ENCODE measurements at places on chromosomes 12 and 14. TPM values are rescaled to one million over a fixed set of nuclear protein-coding genes. Genes with fewer than 3 reads are reported as not detected.

GRCh38 chr12:11768233-11768965 is 118.9 kb downstream of the ETV6 start:
- no peak for DNase-seq

DNA sequence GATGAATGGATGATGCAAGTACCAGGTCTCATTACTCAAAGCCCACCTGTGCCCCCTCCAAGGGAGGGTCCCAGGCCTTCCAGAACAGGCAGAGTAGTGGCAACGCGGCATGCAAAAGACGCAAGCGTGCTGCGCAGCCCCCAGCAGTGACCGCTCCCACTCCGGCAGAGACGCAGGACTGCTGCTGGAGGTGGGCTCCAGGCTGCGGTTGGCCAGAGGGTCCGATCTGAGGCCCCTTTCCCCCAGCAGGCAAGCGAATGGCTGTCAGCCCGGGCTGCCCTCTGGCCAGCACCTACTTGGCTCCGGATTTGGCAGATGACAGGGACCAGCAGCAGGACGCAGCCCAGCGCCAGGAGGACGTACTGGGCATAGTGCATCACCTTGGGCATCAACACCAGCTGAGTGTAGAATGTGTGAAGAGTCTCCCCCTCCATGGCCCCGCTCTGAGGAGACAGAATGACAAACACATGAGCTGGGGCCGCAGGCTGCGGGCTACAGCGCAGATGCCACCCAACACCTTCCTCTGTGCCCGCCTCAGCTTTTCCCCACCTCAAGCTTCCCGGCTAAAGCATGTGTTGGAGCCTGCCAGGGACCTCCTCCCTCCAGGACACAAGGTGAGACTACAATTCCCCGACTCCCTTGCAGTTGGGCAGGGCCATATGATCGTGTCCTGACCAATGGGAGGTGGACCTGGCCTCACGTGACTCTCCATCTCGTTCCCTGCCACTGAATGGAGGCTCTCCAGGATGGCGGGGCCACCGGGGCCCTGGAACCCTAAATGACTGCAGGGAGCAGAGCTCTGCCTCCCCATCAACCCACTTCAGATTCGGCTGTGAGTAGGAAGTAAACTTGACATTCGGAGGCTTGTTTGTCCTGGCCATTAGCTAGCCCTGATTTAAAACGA is 77.4 kb downstream of the SCARB1 start:
- DNase-seq, result peak; percentile 50

GRCh38 chr12:122350141-122350848 is 72.2 kb downstream of the CLIP1 start:
- DNase-seq, result no peak

Gene CYP46A1
- 0.22 TPM for total RNA-seq

GRCh38 chr14:77910506-77910905 is 110.6 kb downstream of the ADCK1 start:
- no peak for DNase-seq

Gene OAS2
- total RNA-seq, result 5.5 TPM

Gene NGB
- total RNA-seq, result 0.14 TPM

DNA sequence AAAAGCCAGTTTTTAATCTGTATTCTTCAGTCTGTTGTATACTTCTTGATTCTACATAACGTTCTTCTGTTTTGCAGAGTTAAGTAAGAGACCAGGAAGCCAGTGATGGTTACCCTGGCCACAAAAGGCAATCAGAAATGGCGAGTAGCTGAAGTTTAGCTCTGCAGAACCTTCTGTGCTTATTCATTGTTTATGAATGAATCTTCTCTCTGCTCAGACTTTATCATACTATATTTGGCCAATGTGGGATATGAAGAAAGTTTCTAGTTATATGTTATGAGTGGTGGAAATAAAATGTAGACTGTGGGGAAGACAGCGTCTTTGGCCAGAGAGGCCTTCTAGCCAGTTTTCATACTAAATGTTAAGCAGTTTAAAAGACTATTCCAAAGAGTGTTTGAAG is 249.9 kb upstream of the RGS6 start:
- DNase-seq, result no peak

GRCh38 chr14:103641161-103641560 is 12.2 kb downstream of the KLC1 start:
- no peak for DNase-seq

- DNase-seq, result no peak
Measured at GRCh38 chr14:67668559-67668958, 5.9 kb downstream of the VTI1B start.

- no peak for DNase-seq
Measured at GRCh38 chr12:12445882-12446181, 89.0 kb downstream of the BORCS5 start.

- DNase-seq, result no peak
Measured at GRCh38 chr12:117662620-117663395, 301.4 kb upstream of the NOS1 start.

Gene CELA1
- total RNA-seq, result not detected

- DNase-seq, result no peak
Measured at GRCh38 chr12:127703026-127703425, 563.9 kb upstream of the TMEM132C start.

DNA sequence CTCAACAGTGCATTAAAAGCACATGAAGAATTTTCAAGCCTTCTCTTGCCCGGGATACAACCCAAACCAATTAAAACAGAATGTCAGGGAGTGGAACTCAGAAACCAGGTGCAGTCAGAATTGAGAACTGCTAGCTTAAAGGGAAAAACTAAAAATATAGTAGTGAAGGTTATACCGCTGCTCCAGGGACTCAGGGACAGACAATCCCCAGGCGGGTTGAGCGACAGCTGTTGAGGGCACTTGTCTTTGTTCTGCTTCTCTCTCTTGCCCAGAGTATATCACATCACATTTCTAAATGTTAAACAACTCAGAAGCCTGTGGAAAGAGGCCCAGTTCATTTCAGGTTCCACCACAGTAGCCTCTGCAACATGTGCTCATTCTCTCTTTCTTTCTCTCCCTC is 93.1 kb downstream of the SLC5A8 start:
- no peak for DNase-seq

DNA sequence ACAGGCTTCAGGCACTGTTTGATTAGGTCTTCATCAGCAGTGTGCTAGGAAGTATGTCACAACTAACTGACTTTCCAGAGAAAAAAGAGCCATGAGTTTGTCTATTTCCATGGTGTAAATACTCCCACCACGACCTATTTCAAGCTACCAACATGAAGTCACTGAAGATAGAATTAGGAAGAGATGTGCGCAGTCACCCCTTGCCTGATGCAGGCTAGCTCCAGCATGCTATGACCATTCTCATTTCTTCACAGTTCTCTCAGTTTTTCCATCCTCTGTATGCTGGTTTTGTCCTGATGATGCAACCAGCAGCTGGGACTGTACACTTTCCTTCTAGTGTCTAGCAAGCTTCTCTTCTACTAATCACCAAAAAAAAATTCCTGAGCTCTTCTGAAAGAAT is 191.6 kb upstream of the NUDT4 start:
- DNase-seq, result no peak

Gene SHMT2
- total RNA-seq, result 34.7 TPM

GRCh38 chr14:91752961-91753360 is 21.1 kb upstream of the CATSPERB start:
- no peak for DNase-seq

- DNase-seq, result no peak
Measured at GRCh38 chr12:128387811-128388422, 120.9 kb downstream of the TMEM132C start.

Gene HVCN1
- total RNA-seq, result 5.6 TPM

- no peak for DNase-seq
Measured at GRCh38 chr14:22657861-22658260, 13.7 kb upstream of the OR6J1 start.

- DNase-seq, result no peak
Measured at GRCh38 chr14:103298620-103299019, 35.4 kb upstream of the EIF5 start.

Measured in mucosa of descending colon (tissue), 3 donors.